ENCODE measurements at places on chromosomes 5 and 9. TPM values are rescaled to one million over a fixed set of nuclear protein-coding genes. Genes with fewer than 3 reads are reported as not detected.

DNA sequence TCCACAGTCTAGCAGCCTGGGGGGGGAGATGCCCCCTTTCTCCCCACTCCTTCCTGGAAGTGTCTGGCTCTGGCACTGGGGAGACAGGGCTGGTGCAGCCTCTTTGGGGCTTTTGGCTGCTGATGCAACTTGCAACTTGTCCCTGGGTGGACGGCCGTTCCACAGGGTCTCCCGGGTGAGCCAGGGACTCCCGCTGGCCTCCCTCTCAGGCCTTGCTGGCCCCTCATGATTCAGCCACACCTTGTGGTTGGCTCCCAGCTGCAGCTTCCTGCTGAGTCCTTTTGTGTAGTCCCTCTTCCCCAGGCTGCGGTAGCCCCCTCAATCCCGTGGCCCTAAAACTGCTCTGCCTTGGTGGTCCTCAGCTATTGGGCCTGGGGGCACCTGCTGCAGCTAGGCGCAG is 283.5 kb downstream of the PBX3 start:
- DNase-seq = no peak

DNA sequence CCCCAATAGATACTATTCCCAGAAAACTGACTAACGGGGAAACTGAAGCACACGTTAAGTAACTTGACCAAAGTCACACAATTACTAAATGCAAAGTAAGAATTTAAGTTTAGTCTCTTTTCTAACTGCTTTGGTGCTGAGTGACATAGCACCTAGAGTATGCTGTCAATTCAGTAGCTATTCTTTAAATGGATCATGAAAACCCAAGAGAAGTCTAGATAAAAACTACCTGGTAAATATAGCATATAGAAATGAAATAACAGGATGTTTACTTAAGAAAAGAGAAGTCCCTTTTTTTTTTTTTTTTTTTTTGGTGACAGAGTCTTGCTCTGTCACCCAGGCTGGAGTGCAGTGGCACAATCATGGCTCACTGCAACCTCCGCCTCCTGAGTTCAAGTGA is 129.2 kb downstream of the PDE4D start:
- no peak for DNase-seq

GRCh38 chr5:145908206-145908960 is 28.0 kb upstream of the SH3RF2 start:
- DNase-seq = no peak

GRCh38 chr5:139061856-139062255 is 136.3 kb downstream of the SIL1 start:
- DNase-seq = no peak

- DNase-seq = no peak
Measured at GRCh38 chr5:157165668-157166067, 396 bp downstream of the GARIN3 start.

GRCh38 chr5:177450667-177451424 is 4.2 kb downstream of the PRR7 start:
- DNase-seq = no peak

DNA sequence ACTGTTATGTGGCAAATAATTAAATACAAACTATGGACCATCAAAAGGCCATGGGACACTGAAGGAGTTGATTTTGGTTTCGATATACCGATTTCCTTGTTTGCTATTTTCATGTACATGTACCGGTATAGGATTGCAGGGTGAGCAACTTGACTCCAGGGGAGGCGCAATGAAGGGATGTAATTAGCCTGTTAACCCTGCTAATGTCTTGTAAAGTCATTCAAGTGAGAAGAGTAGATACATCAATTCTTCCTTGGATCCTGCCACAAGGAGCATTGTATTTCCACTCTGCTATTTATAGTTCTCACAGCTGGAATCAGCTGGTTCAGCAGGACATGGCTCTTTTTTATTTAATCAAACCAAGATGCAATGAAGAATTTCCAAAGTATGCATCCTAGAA is 102.0 kb downstream of the STK32A start:
- DNase-seq = no peak

GRCh38 chr9:9099646-9100045 is 1300.1 kb upstream of the DMAC1 start:
- DNase-seq = no peak

The PCDHGA1 gene
- total RNA-seq = not detected

The MGAT4B gene
- total RNA-seq = 113 TPM

The PLAC8L1 gene
- total RNA-seq = not detected

The PFN3 gene
- not detected for total RNA-seq
